Naive thymus-derived CD8-positive, alpha-beta T cell (primary cell): ENCODE measurements at places on chromosomes 2 and 18.

DNA sequence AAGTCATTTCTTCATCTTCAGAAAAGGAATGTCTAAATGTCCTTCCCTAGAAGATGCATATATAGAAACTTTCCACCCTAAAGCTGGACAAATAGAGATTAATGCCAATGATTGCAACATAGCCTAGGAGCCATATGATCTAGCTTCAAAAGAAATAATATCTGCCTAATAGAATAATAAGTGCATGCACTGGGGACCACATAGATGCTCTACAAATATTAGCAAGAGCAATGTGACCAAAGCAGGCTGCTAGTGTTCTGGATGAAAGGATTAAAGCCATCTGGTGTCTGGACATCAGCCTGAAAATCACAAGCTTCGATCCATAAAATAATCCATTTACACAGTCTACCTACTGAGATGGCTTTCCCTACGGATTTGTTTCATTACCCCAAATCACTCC, 280.1 kb upstream of the KLHL14 start:
- DNase-seq: no peak

DNA sequence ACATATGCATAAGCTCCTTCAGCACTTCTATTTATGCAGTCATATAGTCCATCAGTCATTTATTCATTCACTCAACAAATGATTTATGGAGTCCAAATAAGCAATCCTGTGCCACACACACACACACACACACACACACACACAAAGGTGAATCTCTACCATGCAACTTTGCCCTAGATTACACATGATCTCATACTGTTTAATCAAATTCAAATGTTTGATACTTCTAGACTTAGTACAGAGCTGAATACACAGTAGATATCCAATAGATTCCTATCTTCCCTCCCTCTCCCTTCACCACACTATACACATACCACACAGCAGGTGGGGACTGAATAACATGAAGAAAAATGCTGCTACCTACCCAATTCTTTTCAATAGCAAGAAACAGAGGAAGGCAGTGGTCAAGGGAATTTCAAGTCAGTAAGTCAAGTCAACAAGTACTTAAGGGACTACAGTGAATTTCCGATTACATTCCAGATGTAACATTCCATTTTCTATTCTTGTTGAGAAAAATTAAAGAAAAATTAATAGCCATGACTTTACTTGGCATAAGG, 65.4 kb downstream of the EPG5 start:
- no peak for DNase-seq

GRCh38 chr2:46378616-46379015, 81.4 kb downstream of the EPAS1 start:
- no peak for DNase-seq

- DNase-seq: no peak
Measured at GRCh38 chr2:147468963-147469362, 375.9 kb upstream of the ACVR2A start.

- no peak for DNase-seq
Measured at GRCh38 chr2:77487074-77487803, 34.9 kb downstream of the LRRTM4 start.

DNA sequence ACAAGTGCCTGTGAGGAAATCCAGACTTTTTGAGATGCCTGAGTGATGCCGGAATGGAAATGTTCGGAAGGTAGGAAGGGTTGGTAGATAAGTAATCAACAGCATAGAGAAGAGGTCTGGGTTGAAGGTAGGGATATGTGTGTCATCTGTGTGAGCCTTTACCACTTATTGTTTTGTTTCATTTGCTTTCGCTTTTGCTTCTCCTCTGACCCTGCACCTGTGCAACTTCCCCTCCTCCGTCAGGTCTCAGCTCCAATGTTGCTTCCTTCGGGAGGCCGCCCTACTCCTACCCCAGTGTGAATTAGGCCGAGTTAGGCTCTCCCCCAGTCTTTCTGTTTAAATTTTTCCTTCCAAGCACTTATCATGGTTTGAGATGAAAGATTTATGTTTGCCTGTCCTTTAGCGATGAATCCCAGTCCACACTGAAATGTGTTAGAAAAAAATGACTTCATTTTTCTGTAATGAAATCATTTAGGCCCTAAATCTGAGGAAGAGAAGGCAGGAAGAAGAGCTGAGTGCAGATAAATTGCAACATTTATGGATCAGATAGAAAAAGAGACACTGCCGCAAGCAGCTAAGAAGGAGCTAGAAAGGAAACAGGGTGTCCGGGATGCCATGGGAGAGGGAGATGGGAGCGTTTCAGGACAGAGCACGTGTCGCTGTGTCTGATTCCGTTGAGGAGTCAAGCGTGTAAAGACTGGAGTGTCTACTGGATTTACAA, 139.6 kb upstream of the PELI1 start:
- DNase-seq: no peak

DNA sequence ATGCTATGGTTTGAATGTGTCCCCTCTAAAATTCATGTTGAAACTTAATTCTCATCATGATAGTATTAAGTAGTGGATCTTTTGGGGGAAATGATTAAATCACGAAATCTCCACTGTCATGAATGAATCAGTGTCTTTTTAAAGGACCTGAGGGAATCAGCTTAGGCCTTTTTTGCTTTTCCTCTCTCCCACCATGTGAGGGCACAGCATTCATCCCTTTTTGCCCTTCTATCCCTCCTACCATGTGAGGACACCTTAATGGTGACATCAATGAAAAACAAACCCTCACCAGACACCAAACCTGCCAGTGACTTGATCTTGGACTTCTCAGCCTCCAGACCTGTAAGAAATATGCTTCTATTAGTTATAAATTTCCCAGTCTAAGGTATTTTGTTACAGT, 247.1 kb upstream of the UBE2E3 start:
- DNase-seq: no peak

DNA sequence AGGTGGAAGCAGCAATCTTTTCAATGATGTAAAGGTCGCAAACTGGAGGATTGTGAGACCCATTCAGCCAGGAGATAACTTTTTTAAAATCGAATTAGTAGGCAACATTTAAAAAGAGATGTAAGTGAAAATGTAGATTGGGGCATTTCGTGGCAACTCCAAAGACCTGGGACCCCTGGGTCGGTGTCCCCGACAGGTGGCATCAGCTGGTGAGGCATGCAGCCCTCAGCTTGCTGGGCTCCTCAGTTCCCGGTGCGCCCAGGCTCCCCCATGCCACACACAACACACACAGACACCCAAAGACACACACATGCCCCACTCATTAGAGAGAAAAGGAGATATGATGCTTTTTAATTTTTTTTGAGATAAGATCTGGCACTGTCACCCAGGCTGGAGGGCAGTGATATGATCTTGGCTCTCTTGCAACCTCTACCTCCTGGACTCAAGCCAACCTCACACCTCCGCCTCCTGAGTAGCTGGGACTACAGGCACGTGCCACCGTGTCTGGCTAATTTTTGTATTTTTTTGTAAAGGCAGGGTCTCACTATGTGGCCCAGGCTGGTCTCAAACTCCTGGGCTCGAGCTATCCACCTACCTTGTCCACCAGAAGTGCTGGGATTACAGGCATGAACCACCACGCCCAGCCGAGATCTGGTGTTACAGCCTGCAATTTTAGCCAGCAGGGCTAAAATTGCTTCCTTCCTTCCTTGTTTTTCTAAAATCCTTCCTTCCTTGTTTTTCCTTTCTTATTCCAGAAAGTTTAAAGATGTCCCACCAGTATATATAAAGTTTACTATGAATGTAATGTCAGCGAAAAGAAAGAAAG, 122.6 kb upstream of the EPAS1 start:
- no peak for DNase-seq

GRCh38 chr2:174524527-174524926, 37.7 kb upstream of the GPR155 start:
- no peak for DNase-seq

- no peak for DNase-seq
Measured at GRCh38 chr2:175743011-175743410, 259.1 kb downstream of the LNPK start.

DNA sequence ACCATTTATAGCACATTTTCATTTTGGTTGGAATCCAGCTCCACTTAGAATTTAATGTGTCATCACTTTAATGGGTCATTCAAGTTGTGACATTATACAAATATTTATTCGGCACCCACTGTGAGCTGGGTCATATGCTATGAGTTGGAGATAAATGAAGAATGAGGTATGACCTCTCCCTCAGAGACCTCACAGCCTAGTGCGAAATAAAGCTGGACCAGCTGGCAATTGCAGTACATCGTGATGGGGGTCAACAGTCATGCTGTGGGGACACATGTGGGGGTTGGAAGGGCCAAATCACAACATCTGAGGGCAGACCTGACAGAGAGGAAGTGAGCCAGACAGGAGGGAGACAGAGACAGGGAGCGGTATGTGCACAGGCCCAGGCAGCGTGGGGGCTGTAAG, 175.4 kb downstream of the MAIP1 start:
- no peak for DNase-seq

DNA sequence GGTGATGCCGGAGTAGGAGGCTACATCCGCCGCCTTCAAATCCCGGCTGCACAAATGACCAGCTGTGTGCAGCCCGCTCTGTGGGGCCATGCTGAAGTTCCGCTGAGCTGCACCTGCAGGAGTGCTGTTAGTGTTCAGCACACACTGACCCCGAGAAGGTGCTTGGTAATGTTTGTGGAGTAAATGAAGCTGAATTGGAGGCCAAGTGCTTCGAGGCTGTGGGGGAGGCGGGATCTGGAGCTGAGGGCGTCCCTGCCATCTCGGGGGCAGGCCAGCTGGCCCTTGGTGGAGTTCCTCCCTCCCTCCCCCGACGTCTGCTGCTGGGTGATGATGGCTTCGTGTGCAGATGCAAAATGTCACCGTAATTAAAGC, 23.2 kb downstream of the KCNF1 start:
- no peak for DNase-seq

DNA sequence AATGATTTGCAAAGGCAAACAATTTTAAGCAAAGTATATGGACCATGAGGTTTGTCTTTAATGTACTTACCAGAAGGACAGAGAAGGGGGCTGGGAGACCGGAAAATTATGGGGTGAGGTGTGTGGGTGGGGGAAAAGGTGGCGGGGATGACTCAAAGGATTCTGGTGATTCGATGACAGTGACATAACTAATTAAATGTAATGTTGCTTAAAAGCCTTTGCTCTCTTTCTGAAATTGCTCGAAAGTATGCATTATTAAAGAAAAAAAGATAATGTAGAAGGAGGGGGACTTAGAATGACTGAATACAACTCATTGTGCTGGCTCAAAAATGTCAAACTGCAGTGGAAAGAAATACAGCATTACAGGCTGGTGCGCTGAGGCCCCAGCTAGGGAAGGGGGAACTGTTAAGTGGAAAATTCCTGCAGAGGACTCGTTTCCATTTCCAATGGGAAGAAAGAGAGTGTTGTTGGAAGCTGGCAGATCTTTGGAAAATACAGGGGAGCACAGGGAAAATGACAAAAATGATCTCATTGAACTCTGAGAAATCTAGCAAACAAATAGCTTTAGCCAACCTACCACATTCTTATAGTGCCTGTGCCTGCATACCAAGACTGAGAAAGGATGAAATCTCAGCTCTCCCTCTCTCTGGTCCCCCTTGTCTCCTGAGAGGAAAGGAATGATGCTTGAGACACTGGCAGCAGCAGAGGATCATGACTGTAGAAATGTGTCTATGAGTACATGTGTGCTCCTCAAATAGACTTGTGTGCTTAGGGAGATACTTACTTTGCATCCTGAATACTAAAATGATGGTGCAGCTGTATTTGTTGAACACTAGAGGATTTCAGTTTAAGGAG, 632.4 kb downstream of the NYAP2 start:
- no peak for DNase-seq

DNA sequence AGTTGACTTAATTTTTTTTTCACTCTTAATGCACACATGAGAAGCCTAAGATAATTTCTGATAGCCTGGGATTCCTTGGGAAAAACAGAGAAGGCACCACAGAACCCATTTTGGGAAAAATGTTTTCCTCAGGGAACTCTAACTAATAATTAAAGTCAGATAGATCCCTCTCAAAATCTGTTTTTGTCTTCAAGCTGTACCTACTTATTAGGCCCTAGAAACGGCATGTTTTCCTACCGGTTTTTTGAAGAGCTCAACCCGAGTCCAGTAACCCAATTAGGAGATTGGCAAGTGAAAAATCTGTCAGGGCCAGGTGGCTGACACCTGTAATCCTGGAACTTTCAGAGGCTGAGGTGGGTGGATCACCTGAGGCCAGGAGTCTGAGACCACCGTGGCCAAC, 16.1 kb upstream of the PDK1 start:
- no peak for DNase-seq

- peak; percentile 84 for DNase-seq
Measured at GRCh38 chr2:74849228-74849892, 15.4 kb downstream of the HK2 start.

DNA sequence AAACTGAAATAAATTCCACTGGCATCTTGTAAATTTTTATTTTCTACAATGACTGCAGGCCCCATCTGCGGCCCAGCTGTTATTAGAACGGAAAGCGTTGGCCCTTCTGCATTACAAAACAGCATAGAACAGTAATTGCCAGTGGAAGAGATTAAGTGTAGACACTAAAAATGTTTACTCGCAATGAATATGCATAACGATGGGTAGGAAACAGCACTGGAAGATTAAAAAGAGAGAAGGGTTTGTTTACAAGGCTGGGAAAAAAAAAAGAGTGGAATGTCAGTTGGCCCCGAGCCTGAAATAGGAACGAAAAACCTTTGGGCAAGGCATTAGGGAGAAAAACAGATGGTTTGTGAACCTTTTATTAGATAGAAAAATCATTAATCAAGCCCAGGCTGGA, 275.9 kb upstream of the TCF4 start:
- no peak for DNase-seq

GRCh38 chr18:9852266-9853081, 33.3 kb upstream of the TXNDC2 start:
- no peak for DNase-seq

DNA sequence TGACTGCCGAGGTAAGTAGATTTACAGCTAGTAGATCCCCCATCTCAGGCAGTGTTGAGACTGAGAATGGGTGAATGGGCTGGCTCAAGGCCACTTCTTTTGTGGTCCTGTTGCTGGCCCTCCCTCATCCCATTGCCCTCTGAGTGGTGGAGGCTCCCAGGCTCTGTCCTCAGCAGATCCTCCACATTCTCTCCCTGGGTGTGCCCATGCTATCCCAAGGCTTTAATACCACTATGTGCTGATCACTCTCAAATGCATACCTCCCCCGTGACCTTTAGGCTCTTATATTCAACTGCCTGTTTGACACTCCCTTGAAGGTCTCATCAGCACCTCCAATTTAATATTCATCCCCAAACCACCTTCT, 271.8 kb downstream of the GLI2 start:
- no peak for DNase-seq

- no peak for DNase-seq
Measured at GRCh38 chr2:143087033-143087432, 42.2 kb upstream of the ARHGAP15 start.
